ENCODE measurements at places on chromosomes 5 and 9.
A peak's percentile ranks its signal among the peaks of the same experiment; 100 is the strongest.

GRCh38 chr5:32726086-32726557 lies 15.0 kb downstream of the NPR3 start:
- no peak for DNase-seq

- peak; percentile 21 for DNase-seq
Measured at GRCh38 chr5:59125011-59125961, 542.4 kb downstream of the RAB3C start.

DNA sequence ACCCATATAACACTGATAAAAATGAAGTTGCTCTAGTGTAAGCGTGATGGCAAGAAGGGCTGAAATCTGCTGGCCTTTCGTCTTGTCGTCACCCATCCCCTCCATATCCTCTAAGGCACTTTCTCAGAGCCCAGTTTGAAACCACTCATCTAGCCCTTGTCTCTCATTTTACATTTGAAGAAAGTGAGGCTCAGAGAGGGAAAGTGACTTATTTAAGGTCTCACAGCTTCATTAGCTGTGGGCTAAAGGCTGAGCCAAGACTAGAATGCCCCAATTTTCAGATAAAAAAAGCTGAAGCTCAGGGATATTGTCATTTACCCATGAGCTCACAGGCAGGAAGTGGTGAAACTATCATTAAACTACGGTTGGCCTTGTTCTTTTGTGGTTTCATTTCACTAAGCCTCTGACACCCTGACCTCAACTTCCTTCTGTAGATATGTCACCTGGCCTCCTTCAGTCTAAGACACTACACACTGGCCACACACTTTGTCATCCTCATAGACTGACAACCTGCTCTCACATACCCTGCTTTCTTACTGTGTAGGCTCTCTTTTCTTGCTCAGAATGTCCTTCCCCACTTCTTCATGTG lies 176.7 kb upstream of the DMAC1 start:
- DNase-seq: peak; percentile 60

GRCh38 chr9:23290973-23291372 lies 535.1 kb downstream of the ELAVL2 start:
- no peak for DNase-seq

- no peak for DNase-seq
Measured at GRCh38 chr5:19950897-19951296, 37.1 kb downstream of the CDH18 start.

DNA sequence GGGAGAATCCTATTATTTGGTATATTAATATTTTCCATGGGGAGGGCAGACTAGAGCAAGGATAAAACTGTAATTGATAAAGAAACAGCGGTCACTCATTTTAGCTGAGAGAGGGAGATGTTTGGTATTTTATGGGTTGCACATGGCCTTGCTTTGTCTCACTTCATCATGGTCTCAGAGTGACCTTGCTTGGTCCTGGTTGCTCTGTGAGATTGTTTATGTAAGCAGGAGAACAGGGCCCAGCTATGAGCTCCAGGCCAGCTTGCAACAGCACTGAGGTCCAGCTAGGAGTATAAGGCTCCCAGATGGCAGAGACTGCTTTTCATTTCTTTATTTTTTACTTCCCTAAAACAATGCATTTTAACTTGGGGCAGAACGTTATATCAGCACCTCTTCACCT lies 50.7 kb downstream of the ZNF622 start:
- DNase-seq: no peak

All from activated CD4-positive, alpha-beta T cell treated with anti-CD3 and anti-CD28 coated beads for 48 hours (primary cell).